ENCODE measurements at places on chromosomes 16 and 17.

GRCh38 chr16:49405123-49405522 is 31.5 kb downstream of the C16orf78 start:
- DNase-seq: no peak

DNA sequence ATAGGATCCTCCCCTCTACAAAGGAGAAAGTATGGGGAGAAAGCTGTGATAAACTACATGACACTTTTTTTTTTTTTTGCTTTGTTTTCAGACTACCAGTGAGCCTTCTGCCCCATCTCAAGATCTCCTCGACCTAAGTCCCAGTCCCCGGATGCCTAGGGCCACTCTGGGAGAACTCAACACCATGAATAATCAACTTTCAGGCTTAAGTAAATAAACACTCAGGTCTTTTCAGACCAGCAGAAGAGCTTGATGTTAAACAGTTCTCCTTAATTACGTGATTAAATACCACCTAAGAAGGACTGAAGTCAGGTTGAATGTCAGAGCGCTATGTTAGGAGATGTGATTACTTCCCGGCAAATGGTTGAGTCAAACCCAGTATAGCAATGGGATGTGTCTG is 31.4 kb downstream of the COX11 start:
- DNase-seq: no peak

DNA sequence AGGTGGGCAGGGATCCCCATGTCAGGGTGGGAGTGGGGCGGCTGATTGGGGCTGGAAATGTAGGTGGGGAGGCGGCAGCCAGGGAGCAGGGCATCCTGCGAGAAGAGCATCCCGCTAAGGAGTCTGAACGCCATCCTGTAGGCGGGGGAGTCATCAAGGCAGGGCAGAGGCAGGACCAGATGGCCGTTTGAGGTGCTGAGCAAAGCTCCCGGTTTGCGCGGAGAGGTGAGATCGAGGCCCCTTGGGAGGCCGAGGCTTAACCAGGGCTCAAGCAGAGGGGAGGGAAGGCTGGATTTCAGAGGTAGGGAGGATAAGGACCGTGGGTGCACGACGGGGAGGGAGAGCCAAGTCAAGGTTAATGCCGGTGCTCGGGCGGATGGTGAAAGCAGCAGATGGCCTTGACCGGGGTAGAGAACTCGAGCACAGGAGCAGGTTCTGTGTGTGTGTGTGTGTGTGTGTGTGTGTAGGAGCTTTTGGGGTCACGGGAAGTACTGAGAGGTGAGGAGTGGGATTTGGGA is 472 bp upstream of the NME2 start:
- no peak for DNase-seq

- DNase-seq: no peak
Observed at GRCh38 chr17:44914148-44914547, 1.2 kb downstream of the GFAP start.

All from T-helper 22 cell (primary cell).